Body of pancreas (tissue), 4 donors: ENCODE measurements at places on chromosomes 12 and 14.

DNA sequence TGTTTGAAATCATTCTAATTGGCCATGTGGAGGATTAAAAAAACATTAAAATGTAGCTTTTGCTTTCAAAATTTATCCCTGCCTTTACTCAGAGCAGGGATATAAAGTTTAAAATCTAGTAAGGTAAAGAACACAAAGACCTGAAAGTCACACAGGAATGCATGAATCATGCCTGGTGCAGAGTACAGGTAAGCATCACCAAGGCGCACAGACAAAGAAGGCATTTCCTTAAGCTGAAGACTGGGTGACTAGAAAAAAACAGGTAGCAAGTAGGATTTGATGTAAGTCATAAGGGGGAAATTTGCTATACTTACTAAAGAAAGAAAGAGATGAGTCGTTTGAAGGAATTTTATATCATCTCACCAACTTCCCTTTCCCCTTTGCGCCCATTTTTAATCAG is 405.6 kb downstream of the GXYLT1 start:
- DNase-seq, result no peak

GRCh38 chr14:32078858-32079216 is 1.7 kb downstream of the ARHGAP5 start:
- DNase-seq, result no peak

DNA sequence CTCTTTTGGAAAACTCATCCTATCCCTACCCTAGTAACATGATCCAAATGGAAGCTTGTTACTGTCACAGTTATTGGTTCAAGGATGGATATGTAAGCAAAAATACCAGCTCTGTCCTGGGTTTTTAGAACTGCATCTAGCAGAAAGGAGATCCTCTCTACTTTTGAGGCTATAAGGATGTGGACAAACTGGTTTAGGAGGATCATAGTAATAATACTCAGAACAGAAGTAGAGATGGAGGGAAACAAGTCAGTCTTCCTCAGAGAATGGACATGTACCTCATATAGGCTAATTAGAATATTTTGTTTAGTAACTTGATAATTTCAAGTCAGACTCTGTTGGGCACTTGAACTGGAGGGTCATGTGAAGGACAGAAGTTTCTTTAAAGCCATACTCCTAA is 26.6 kb downstream of the FUT8 start:
- no peak for DNase-seq

GRCh38 chr12:41011939-41012338 is 176.2 kb upstream of the PDZRN4 start:
- DNase-seq, result no peak

- no peak for DNase-seq
Measured at GRCh38 chr12:106301241-106301610, 1.3 kb upstream of the TCP11L2 start.

GRCh38 chr12:7832059-7832696 is 40.5 kb downstream of the SLC2A14 start:
- peak; percentile 29 for DNase-seq

DNA sequence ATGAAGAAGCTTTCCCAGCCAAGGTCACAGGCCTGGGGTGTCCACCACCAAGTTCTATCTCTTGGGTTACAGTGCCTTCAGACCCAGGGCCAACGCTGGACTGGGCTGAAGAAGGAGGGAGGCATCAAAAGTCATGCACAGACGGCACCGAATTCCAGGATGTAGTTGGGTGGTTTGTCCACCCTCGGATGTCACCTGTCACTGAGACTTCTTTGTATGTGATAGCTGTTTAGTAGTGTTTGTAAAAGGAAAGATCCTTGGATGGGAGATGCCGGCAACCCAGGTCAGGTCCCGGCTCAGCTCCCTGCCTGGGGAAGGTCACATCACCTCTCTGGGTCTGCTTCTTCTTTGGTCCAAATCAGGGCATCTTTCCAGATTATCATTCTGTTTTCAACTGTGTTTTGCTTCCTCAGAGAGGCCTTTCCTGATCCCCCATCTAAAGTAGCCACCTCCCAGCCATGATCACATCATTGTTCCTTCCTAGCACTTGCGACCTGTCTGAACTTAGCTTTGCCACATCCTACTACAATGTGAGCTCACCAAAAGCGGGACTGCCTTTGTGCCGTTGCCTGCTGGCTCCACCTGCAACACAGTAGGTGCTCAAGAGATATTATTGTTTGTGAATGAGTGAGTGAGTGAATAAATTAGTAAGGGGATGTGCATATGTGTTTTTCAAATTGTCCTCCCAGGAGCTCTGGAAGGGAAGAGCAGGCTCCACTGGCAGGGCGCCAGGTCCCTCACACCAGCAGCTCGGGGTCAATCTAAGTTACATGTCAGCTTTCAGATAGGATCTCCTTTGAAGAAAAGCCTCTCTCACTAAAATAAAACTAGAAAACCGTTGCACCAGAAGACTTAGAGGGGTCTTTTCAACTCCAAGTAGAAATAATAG is 2.1 kb downstream of the TSPAN11 start:
- DNase-seq, result no peak

DNA sequence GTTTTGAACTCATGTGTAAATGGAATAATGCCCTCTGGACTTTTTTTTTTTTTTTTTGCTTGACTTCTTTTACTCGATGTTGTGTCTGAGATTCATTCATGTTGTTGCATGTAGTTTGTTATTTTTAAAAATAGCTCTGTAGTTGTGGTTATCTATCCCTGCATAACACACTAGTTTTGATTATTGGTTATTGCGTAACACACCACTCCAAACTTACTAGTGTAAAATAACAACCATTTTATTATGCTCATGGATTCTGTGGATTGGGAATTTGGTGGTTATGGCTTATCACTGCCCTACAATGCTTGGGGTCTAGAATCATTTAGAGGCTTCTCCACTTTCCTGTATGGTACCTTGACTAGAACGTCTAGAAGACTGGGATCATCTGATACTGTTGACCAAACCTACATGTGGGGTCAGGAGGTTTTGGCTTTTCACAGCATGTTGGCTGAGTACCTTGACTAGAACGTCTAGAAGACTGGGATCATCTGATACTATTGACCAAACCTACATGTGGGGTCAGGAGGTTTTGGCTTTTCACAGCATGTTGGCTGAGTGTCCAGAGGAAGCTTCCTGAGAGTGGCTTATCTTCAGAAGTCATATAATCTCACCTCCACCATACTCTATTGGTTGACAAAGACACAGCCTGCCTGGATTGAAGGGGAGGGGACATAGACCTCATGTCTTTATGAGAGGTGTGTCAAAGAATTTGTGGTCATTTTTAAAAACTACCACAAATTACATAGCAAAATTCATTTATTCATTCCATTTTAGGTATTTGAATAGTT is 11.6 kb downstream of the VRK1 start:
- DNase-seq, result no peak

- DNase-seq, result no peak
Measured at GRCh38 chr12:101243074-101243473, 33.0 kb upstream of the SLC5A8 start.

DNA sequence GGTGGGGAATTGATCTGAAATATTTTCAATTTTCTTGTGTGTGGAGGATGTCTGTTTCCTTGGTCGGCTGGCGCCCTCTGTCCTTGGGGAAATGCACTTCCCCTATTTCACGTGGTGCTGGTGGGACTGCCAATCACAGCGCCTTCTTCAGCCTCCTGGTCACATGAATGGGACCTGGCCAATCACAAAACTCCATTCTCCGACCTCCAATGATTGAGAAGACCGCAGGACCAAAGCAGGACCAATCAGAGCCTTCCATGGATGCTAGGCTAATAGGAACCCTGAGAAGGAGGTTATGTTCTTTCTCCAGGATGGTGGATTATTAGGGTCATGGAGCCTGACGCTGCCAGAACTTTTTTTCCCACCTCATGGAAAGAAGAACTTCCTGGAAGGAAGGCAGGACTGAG is 188.7 kb downstream of the TTC8 start:
- peak; percentile 86 for DNase-seq
